Activated naive CD8-positive, alpha-beta T cell treated with anti-CD3 and anti-CD28 coated beads, Interleukin-2, amount 10 ng/mL, durations not matched to agents 7 days and 5 days (primary cell): ENCODE measurements at places on chromosomes 13 and 19. TPM values are rescaled to one million over a fixed set of nuclear protein-coding genes. Genes with fewer than 3 reads are reported as not detected.
A peak's percentile ranks its signal among the peaks of the same experiment; 100 is the strongest.

The ZNF625 gene
- total RNA-seq: 7.2 TPM

The FCHO1 gene
- total RNA-seq: 77.9 TPM

- H3K36me3 ChIP-seq: no peaks in the 10 kb centered on the region
- H3K4me3 ChIP-seq: no peak overlapping the region
- peaks cover 2% of the 10 kb centered on the region for H3K27me3 ChIP-seq
Measured at GRCh38 chr19:50280074-50280473, 49.1 kb downstream of the KCNC3 start.

GRCh38 chr19:15562861-15563260 is 52.2 kb upstream of the CYP4F8 start:
- H3K4me3 ChIP-seq: no peak overlapping the region
- no peak overlapping the region for H3K27ac ChIP-seq
- no peak for DNase-seq
- H3K36me3 ChIP-seq: no peaks in the 10 kb centered on the region
- H3K4me1 ChIP-seq: no peaks in the 10 kb centered on the region

DNA sequence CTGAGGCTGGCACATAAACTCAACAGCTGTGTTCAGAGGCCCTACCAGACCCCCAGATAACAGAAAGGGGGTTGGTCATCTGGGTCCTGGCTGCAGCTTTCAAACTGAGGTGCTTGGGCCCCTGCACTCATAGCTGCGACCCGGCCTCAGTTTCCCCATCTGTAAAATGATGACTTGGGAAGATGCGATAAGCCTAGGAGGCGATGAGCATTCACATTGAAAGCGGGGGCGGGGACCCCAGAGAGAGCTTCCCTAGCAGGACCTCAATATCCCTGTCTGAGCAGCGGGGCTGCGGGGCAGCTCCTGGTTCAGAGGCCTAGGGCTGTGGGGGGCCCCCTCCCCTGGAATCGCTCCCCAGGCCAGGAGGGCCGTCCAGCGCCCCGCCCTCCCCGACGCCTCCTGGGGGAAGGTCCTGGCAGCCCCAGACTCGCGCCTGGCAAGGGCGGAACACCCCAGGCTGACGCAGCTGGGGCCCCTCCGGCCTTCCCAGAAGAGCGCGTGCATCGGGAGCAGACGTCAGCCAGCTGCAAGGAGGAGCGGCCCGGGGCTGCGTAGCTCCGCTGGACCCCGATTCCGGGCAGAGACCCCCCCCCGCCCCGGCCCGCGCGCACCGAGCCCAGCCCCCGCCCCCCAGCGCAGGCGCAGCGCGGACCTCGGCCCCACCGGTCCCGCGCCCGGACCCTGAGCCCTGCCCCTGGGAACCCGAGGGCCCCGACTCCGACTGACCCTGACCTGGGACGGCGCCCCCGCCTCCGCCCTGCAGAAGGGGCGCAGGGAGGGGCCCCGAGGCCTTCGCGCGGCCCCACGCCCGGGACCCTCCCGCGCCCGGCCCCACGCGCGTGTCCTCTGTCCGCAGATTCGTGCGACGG is 3.5 kb downstream of the FSTL3 start:
- H3K27me3 ChIP-seq: peaks cover 16% of the 10 kb centered on the region
- H3K27ac ChIP-seq: peak overlapping the region; percentile 30
- H3K4me3 ChIP-seq: peak overlapping the region; percentile 75
- no peaks in the 10 kb centered on the region for H3K36me3 ChIP-seq
- DNase-seq: peak; percentile 63

- DNase-seq: no peak
- peaks cover 3% of the 10 kb centered on the region for H3K27me3 ChIP-seq
- peaks cover 5% of the 10 kb centered on the region for H3K36me3 ChIP-seq
- no peak overlapping the region for H3K27ac ChIP-seq
- H3K4me3 ChIP-seq: no peak overlapping the region
Measured at GRCh38 chr13:48783181-48783630, 129.5 kb downstream of the CYSLTR2 start.

The CYP4F8 gene
- not detected for total RNA-seq

DNA sequence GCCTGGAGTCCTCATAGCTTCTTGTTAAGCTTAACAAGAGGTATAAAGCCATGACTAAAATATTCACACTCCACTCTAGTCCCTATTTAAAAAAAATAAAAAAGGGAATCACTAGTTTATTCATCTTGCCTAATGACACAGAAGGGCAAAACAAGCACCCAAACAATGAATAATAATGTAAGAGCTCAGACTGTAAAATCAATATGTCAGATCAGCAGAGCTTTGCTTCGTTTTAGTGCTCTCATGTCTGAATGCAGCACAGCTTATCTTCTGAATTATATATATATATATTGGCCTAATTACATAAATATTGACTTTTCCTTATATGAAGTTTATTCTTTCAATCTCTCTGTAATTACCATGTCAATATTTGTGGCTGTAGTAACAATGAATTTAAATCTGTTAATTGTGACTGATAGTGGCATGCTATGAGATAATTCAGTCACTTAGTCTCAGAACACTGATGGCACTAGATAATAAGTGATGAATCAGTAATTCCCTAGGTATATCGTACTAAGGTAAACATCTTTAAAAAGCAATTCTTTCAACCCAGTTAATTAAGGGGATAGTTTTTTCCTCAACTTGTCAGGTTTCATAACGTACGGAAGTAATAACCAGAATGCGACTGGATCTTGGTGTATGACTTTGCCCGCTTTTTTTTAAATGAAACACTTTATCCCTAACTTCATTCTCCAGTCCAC is 361.9 kb upstream of the GPC6 start:
- H3K27me3 ChIP-seq: no peaks in the 10 kb centered on the region
- no peak for DNase-seq
- no peaks in the 10 kb centered on the region for H3K4me1 ChIP-seq
- no peak overlapping the region for H3K4me3 ChIP-seq
- H3K27ac ChIP-seq: no peak overlapping the region

GRCh38 chr13:39954476-39954875 is 299.0 kb downstream of the COG6 start:
- H3K27me3 ChIP-seq: no peaks in the 10 kb centered on the region
- H3K36me3 ChIP-seq: peaks cover 3% of the 10 kb centered on the region
- peaks cover 41% of the 10 kb centered on the region for H3K4me1 ChIP-seq
- no peak for DNase-seq

The ATP4A gene
- total RNA-seq: not detected

DNA sequence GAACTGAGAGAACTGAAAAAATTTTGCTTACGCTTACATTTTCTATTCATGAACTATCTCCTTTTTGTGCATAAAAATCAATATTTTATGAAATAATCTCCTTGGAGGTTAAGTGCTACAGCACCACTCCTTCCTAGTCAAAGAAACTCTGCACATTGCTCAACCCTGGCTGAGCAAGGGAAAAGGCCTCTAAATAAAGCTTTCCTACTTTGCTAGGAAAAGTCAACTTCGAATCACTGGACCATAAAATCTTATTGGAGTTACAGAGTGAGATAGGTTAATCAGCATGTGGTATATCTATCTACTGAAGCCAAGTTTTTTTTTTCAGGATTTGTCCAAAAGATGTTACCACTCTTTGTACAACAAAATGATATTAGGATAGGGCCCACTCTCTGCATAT is 57.5 kb upstream of the HMGB1 start:
- no peaks in the 10 kb centered on the region for H3K27me3 ChIP-seq
- no peak for DNase-seq
- no peaks in the 10 kb centered on the region for H3K36me3 ChIP-seq
- peaks cover 8% of the 10 kb centered on the region for H3K4me1 ChIP-seq
- H3K27ac ChIP-seq: no peak overlapping the region

- H3K27ac ChIP-seq: no peak overlapping the region
- peaks cover 49% of the 10 kb centered on the region for H3K36me3 ChIP-seq
- peaks cover 9% of the 10 kb centered on the region for H3K4me1 ChIP-seq
- DNase-seq: no peak
- no peaks in the 10 kb centered on the region for H3K27me3 ChIP-seq
Measured at GRCh38 chr13:98856983-98857382, 104.5 kb upstream of the SLC15A1 start.

GRCh38 chr13:32150794-32151193 is 119.2 kb downstream of the FRY start:
- no peaks in the 10 kb centered on the region for H3K36me3 ChIP-seq
- no peak overlapping the region for H3K27ac ChIP-seq
- H3K4me3 ChIP-seq: no peak overlapping the region
- DNase-seq: no peak

The FXYD1 gene
- not detected for total RNA-seq

GRCh38 chr13:99469041-99469440 is 32.2 kb upstream of the TM9SF2 start:
- DNase-seq: no peak
- H3K27ac ChIP-seq: no peak overlapping the region
- peaks cover 15% of the 10 kb centered on the region for H3K4me1 ChIP-seq
- peaks cover 5% of the 10 kb centered on the region for H3K27me3 ChIP-seq
- H3K36me3 ChIP-seq: peaks cover 4% of the 10 kb centered on the region

DNA sequence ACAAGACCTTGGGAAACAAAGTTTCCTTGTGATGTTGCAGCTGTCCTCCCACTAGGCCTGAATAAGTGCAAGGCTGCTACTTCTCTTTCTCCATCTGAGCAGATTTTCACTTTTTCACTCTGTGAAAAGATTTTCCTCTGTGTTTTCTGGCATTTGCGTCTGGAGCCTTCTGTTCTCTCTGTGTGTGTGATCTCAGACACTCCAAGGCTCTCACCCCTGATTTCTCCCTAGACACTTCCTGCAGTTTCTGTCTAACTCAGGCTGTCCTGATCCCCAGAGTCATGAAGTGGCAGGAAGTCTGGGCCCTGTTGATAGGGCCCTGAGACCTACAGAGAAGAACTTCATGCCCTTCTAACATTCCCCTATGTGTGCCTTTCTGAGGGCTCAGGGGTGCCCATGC is 37.2 kb downstream of the SIGLEC7 start:
- H3K36me3 ChIP-seq: no peaks in the 10 kb centered on the region
- H3K27ac ChIP-seq: no peak overlapping the region
- no peak for DNase-seq
- no peak overlapping the region for H3K4me3 ChIP-seq
